ENCODE measurements at places on chromosomes 6 and 20.

GRCh38 chr6:67431076-67431475, 1204.0 kb upstream of the ADGRB3 start:
- no peak for DNase-seq

DNA sequence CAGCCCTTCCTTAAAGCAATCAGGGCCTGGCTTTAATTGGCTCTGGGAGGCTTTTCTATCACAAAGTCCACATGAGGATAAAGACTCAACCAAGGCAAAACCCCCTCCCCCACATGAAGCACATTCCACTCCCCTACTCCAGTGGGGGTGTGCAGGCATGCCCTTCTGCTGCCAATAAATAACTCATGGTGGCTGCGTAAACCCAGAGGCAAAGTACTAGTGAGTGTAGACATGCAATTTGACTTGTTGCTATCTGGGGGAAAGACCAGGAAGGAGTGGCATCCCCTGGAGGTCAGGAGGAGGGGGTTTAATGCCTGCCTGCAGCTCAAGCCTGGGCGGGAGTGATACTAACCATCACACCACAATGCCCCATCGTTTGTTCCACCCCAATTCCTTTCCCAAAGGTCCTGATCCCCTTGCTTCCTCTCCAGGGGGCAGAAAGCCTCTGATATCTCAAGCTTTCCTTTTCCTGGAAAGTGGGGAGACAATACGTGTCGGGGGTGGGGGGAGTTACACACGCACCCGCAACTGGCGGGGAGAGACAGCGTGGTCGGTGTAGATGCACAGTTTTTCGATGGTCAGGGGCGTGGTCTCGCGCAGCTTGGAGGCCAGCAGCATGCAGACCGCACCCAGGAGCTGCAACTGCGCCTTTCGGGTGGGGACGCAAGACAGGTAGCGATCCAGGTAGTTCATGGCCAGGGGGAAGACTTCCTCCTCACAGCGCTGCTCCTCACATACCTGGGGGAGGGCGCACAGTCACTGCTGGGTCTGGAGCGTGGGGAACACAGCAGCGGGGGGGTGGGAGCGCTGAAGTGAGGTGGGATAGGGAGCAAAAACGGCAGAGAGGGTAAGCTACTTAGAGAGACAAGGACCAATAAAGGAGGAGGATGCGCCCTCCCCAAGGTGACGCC, 1.5 kb downstream of the CCND3 start:
- DNase-seq = peak; percentile 21

DNA sequence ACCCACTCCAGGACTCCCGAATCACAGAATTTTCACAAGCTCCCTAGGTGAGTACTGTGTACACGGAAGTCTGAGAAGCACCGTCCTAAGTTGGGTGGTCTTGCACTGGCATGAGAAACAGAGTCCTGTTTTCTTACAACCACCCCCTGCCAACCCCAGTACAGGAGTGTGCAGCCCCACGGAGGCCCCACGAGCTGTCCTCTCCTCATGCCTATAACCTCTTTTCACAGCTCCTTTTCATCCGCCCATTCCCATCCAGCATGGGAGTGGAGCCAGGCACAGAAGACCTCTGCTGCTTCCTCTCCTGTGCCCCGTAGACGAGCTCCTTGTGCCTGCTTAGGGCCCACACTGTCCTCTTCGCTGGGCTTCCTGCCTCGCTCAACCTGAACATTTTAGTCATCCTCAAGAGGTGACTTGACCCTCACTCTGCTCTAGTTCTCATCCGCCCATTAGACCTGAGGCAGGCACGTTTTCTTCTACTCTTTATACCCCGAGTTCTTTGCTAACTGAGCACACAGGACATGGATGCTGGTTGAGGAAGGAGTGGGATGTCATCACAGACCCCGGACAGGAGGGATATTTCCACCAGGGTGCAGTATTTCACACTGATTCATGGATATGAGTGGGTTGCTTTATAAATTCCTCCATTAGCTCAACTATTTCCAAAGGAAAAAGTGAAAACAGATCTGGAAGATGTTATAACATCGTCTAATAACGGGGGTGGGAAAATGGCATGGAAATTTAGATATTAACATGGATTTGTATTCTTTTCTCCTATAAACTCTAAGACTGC, 160.5 kb downstream of the TTLL2 start:
- DNase-seq = no peak

DNA sequence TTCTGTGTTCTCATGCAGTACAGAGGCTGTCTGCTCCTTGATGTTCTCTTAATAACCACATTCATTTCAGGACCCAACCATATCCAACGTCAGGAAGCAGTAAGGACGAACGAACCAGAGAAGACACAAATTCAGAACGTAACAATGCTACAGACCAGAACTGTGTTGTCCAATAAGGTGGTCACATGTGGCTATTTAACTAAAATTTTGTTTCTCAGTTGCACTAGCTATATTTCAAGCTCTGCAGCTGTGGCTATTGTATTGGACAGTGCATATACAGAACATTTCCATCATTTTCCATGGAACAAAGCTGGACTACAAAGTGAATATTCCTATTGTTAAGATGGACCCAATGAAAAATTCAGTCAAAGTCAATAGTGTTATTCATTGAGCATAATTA, 27.0 kb downstream of the MAP7 start:
- DNase-seq = no peak

DNA sequence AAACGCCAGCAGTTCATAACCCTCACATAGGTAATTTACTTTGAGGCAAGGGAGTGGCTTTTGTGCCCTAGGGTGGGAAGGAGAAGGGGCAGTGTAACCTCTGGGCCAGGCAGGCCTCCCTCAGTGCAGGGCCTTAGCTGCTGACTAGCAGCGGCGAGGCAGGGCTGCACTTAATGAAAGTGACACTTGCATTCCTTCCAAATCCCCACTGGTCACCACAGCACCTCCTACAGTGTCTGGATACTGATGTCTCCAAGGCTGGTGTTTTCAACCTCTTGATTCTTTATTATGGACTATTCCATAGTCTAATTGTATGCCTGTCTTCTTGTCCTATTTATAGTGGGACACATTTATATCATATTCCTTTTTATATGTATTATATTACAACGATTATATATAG, 152.7 kb downstream of the LY86 start:
- no peak for DNase-seq

GRCh38 chr20:9576695-9577094, 62.3 kb downstream of the LAMP5 start:
- DNase-seq = no peak

DNA sequence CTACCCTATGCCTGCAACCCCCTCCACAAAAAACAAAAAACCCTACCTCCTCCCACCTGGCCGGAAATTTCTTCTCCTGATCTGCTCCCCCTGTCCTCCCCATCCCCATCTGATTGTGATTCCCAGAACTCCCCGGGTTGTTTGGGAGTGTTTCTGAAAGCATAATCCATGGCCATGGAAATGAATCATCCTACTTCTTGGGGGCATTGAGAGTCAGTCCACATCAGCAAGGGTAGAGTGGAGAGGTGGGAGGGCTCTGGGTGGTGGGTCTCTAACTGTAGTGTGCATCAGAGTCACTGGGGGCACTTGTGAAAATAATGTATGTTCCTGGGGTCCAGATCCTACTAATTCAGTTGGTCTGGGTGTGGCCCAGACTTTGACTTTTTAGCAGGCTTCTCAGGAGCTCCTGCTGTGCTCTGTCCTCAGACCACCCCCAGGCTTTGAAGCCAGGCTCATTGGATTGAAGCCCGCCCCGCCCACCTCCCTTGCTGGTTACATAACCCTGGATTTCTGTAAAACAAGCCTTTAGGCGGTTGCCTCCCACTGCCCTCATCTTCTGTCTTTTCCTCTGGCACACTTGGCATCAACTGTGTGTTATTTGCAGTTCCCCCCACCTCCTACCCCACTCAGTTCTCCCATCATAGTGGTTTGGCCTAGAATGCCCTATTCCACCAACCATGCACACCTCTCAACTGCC, 10.5 kb downstream of the PIGT start:
- no peak for DNase-seq

DNA sequence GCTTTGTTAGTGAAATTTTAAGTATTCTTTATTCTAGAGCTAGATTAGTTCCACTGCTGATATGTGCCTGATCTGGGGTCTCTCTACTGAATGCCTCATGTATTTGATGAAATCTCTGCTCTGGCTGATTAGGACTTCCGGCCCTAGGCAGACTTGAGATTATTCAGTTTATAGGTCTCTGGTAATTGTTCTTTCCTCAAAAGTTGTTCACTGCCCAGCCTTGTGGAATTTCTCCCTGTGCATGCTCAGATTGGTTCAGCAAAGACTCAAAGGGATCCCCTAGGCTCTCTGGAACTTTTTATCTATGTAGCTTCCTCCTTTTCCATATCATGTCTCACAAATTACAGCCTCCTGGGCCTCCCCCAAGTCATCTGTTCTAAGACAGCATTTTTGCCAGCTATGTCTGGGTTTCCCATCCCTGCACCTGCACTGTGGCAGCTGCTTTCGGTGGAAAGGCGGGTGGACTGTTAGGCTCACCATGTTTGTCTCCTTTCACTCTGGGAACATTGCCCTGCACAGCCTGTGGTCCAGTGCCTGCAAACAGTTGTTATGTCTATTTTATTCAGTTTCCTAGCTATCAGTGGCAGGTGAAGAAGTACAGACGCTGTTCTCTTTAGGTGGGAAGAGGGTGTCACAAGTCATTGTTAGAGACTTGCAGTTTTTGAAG, 73.7 kb downstream of the RPP40 start:
- DNase-seq = no peak

GRCh38 chr20:7772371-7772770, 167.9 kb downstream of the HAO1 start:
- peak; percentile 15 for DNase-seq

GRCh38 chr6:13908955-13909381, 15.8 kb upstream of the RNF182 start:
- DNase-seq = no peak

GRCh38 chr20:54083459-54083858, 13.1 kb upstream of the BCAS1 start:
- no peak for DNase-seq

GRCh38 chr6:102549221-102549874, 1155.8 kb downstream of the GRIK2 start:
- no peak for DNase-seq

DNA sequence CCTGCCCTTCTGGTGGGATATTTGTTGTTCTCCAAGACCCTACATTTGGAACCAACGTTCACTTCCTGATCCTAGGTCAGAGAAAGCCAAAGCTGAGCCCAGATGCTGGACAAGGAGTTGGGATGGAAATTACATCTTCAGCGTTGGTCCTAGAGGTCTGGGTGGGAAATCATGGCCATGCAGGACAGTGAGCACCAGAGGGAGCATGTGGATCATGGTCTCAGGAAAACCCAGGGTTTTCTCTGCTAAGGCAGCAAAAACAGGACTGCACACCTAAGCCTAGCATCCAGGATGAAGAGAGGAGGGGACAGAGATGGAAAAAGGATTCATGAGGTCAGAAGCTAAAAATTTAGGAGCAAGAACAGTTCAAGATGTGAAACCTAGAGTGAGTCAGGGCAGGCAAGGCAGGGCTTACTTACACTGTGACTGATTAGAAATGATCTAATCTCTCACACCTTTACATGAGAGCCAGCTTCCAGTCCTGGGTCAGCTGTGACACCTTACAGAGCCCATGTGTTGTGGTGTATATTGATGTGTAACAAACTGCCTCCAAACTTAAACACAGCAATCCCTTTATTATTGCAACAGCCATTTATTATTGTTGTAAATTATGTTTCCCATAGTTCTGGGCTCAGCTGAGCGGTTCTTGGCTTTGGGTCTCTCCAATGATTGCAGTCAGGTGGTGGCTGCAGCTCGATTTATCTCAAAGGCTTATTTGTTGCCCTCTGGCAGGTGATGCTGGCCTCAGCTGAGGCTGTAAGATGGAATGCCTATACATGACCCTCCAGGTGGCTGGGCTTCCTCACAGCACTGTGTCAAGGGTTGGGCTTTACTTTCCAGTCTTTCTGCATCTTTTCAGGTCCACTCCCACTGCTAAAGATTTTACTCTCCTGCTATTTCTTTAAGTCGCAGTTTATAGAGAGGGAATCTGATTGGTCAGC, 6.5 kb downstream of the C20orf202 start:
- no peak for DNase-seq

DNA sequence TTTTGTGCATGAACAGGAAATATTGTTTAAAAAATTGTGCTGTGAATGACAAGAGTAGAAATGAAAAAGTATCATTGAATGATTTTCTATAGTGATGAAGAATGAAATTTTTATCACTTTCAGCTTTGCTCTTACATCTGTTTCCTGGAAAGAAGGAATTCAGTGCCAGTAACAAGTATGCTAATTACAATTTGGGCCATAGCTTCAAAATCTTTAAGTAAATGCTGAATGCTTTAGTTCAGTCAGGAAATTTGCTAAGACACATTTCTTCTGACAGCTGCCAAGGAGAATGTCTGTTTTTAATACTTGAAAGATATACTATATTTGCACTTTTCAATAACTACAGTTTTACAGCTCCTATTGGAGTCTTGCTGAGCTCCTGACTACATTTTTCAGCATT, 203.7 kb upstream of the RSPO3 start:
- no peak for DNase-seq

- no peak for DNase-seq
Observed at GRCh38 chr6:45882671-45883070, 133.0 kb downstream of the CLIC5 start.

- no peak for DNase-seq
Observed at GRCh38 chr6:9936551-9936950, 478.3 kb downstream of the TFAP2A start.

DNA sequence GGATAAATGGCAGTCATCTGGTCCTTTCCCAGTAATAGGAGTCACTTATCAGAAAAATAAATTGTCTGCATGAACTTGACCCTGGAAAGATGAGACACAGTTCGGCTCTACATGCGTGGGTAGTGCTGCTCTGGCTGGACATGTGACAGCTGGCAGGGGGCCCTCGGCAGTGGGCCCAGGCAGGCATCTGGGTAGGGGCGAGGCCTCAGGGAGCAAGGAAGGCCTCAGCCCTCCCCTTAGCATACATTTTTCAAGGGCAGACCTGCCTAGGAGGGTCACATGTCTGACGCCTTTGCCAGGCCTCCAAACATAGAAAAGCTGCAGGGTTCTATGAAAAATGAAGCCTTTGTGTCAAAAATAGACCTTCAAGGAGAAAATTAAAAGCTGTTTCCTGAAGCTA, 12.8 kb upstream of the ILRUN start:
- DNase-seq = peak; percentile 83

DNA sequence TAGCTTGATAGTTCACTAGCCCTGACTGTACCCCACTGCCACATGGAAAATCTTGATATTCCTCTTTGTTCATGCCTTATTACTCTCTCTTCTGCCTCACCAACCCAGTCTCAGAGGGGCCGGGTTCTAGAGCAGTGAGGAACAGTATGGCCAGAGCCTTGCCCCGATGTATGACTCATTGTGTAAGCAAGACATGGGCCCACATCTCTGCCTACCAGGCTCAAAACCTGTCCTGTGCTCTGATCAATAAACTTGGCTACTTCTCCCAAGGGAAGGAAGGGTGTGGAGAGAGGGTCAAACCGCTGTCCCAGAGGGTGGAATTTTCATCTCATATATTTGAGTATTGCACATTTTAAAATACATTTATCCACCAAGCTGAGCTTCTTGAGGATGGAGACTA, 91.7 kb downstream of the DNAH8 start:
- no peak for DNase-seq

GRCh38 chr6:155883334-155883731, 427.7 kb upstream of the NOX3 start:
- no peak for DNase-seq

Data from left ventricle myocardium inferior (tissue), 1 donor.